ENCODE measurements at places on chromosomes 6 and 20. TPM values are rescaled to one million over a fixed set of nuclear protein-coding genes. Genes with fewer than 3 reads are reported as not detected.

Gene MCCD1
- not detected for total RNA-seq

Gene BCKDHB
- 19.8 TPM for total RNA-seq

DNA sequence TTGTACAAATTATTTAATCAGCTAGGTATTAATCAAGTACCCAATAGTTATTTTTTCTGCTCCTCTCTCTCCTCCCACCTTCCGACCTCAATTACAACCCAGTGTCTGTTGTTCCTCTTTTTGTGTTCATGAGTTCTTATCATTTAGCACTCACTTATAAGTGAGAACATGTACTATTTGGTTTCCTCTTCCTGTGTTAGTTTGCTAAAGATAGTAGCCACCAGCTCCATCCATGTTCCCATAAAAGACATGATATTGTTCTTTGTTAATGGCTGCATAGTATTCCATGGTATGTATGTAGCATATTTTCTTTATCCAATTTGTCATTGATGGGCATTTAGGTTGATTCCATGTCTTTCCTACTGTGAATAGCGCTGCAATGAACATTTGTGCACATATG is 652.8 kb upstream of the CITED2 start:
- H3K36me3 ChIP-seq: peaks cover 19% of the 10 kb centered on the region
- H3K4me3 ChIP-seq: no peak overlapping the region
- H3K4me1 ChIP-seq: peaks cover 17% of the 10 kb centered on the region
- no peak for DNase-seq

DNA sequence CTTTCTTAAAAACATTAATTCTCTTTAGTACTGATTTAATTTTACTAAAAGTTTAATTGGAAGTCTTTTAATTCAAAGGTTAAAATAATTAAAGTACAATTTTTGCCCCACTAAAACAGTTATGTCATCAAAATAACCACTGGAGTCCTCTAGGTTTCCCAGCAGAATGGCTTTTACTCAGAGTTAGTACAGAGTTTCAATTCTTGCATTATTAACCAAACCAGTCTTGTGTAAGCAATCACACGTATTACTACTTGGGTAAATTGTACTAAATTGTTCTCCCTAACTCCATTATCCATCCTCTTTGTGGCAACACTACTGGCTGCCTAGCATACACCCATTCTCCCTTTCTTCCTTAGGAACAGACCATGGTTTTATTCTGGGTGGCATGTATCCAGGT is 36.9 kb downstream of the CDK19 start:
- no peaks in the 10 kb centered on the region for H3K27me3 ChIP-seq
- H3K36me3 ChIP-seq: no peaks in the 10 kb centered on the region
- DNase-seq: no peak
- H3K4me1 ChIP-seq: peaks cover 7% of the 10 kb centered on the region
- no peak overlapping the region for H3K27ac ChIP-seq

DNA sequence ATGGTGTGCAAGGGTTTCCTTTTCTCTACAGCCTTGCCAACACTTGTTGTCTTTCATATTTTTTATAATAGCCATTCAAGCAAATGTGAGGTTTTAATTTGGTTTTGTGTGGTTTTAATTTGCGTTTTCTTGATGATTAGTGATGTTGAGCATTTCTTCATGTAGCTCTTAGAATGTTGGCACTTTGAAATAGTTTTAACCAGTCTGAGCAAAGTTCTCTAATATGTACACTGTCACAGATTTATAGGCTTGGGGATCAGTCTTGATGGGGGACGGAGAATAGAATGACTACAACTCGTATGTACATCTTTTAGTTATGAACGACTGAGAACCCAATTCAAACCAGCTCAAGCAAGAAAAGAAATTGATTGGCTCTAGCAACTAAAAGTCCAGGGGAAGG is 1003.1 kb downstream of the KIF16B start:
- H3K4me1 ChIP-seq: no peaks in the 10 kb centered on the region
- no peak overlapping the region for H3K4me3 ChIP-seq
- H3K27ac ChIP-seq: no peak overlapping the region
- no peaks in the 10 kb centered on the region for H3K36me3 ChIP-seq

DNA sequence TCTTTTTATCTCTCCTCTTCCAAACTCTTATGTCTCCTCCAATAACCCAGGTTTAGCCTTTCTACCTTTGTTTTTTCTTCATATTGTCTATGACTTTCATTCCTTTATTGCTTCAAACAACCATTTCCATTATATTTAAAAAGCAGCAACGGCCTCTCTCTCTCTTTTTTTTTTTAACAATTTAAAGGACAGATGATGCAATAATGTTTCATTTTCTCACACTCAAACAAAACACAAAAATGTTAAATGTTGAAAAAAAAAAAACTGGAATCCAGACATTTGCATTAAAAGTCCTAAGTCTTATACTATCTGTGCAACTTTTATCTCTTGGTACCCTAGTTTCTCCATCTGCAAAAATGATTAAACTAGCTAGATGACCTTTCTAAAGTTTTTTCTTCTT is 105.8 kb downstream of the LMBRD1 start:
- no peak overlapping the region for H3K27ac ChIP-seq
- no peak for DNase-seq
- peaks cover 29% of the 10 kb centered on the region for H3K4me1 ChIP-seq
- H3K36me3 ChIP-seq: peaks cover under 1% of the 10 kb centered on the region
- no peak overlapping the region for H3K4me3 ChIP-seq

DNA sequence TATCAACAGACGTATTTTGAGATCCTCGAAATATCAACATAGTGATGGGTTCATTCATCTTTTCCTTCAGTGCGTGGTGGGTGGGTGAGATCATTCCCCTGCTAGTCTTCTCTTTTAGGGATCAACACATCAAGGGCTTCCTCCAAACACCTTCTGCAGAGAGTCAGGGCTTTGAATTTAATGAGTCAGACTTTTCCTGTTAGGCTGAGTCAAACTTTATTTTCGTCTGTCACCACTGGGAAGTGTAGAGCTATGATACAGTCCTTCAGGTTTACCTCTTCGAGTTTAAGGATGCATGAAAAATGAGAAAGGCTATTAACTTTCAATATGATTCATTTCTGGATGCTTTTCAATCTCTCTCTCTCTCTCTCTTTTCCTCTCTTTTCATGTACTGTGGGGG is 189.1 kb downstream of the BMP2 start:
- no peaks in the 10 kb centered on the region for H3K4me1 ChIP-seq
- H3K27me3 ChIP-seq: no peaks in the 10 kb centered on the region
- H3K4me3 ChIP-seq: no peak overlapping the region
- no peak overlapping the region for H3K27ac ChIP-seq

DNA sequence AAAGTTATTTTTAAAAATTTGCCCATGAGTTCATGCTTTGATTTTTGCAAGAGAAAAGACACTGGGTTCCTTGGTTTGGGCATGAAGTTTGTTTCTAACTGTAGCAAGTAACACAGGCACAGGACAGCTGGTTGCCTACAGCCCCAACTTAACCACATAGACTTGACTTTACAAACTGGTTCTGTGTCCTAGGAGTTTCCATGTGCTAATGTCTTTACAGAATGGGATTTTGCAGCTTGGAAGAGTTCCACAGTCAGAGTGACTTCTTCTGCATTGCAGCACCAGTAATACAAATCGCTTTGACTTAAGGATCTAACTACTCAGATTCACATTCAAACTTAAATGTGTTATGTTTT is 44.3 kb downstream of the OR2B2 start:
- H3K4me1 ChIP-seq: peaks cover 72% of the 10 kb centered on the region
- peaks cover 4% of the 10 kb centered on the region for H3K36me3 ChIP-seq
- DNase-seq: no peak
- H3K4me3 ChIP-seq: peak overlapping the region; percentile 93
- H3K27ac ChIP-seq: peak overlapping the region; percentile 96
